ENCODE measurements at places on chromosomes 7 and 10. TPM values are rescaled to one million over a fixed set of nuclear protein-coding genes. Genes with fewer than 3 reads are reported as not detected.

TUBB8 gene
- not detected for total RNA-seq

OGDHL gene
- 3.5 TPM for total RNA-seq

AHCYL2 gene
- total RNA-seq: 11.8 TPM

ZPBP gene
- total RNA-seq: not detected

RTKN2 gene
- total RNA-seq: 20.2 TPM

MACC1 gene
- not detected for total RNA-seq

TMEM26 gene
- not detected for total RNA-seq

CTTNBP2 gene
- total RNA-seq: not detected

ACBD7 gene
- total RNA-seq: 9.3 TPM
